Osteoblast (primary cell): ENCODE measurements at places on chromosomes 2 and 18. TPM values are rescaled to one million over a fixed set of nuclear protein-coding genes. Genes with fewer than 3 reads are reported as not detected.
A peak's percentile ranks its signal among the peaks of the same experiment; 100 is the strongest.

KYNU gene
- 5.9 and 10.9 TPM in 2 replicates for total RNA-seq

SERPINB3 gene
- not detected in 2 replicates for total RNA-seq

PAIP2B gene
- 0.36 and 0.59 TPM in 2 replicates for total RNA-seq

ARHGAP15 gene
- 0.88 and 2.2 TPM in 2 replicates for total RNA-seq

STPG4 gene
- total RNA-seq, result 0.59 and 0.72 TPM in 2 replicates

ST8SIA5 gene
- total RNA-seq, result under 0.01 TPM in 2 replicates

GRCh38 chr2:63000801-63001200 is 49.8 kb upstream of the OTX1 start:
- DNase-seq, result no peak

- DNase-seq, result peak; percentile 86
These were observed 101.9 kb downstream of the FOXI3 start for GRCh38 chr2:88350331-88351248.

- DNase-seq, result no peak
These were observed 53.5 kb downstream of the TFCP2L1 start for GRCh38 chr2:121231385-121232000.

- DNase-seq, result peak; percentile 50
These were observed 79.6 kb upstream of the UBXN4 start for GRCh38 chr2:135662088-135662487.

DNA sequence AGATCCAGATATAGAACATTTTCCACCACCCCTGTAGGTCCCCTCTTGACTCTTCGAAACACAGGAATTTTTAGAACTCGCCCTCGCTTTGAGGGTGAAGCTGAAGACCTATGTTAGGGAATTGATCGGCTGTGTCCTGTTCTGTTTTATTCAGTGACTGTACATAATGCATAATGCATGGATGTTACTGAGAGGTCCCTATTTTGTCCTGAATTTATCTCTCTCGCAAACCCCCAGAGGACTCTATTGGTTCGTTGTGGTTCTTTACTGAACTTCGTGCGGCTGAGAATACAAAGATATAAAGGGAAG is 431 bp upstream of the EIF5B start:
- no peak for DNase-seq

DNA sequence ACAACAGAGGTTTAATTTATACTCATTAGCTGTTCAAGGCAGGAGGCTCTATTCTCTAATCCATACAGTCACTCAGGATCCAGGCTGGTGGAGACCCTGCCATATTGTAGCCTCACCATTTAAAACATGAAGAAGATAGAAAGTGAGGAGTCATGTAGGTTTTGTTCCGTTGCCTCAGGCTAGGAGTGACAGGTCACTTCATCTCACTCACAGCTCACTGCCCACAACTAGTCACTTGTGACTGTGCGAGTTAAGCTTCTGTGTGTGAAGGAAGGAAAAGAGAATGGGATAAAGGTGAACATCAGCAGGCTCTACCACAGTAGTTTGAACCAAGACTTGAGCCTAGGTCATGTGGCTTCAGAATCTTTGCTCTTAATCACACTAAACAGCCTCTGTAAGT is 9.0 kb upstream of the IGFBP2 start:
- DNase-seq, result no peak

- DNase-seq, result no peak
These were observed 43.4 kb upstream of the MTCL1 start for GRCh38 chr18:8661754-8662559.

DNA sequence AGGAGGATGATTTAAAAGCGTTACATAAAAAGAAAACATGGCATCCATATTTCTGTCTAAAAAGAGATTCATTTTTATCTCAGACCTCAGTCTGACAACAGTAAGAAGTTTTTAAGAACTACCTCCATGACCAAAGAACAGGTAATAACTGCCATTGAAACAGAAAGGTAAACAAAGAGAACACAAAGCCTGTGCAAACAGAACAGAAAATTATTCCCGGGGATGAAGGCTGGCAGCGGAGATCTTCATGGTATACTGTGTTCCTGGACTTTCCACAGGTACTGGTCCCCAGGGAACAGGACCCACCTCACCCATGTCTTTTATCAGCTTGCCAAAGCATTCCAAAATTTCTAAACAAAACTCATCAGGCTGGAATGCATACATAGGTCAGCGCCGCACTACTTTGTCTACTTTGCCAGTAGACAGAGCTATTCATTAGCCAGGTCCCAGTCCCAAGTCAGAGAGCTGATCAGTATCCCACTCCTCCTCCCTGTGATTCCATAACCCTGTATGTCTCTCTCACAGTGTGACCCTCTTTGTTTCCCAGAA is 277.3 kb downstream of the MBD2 start:
- DNase-seq, result no peak

DNA sequence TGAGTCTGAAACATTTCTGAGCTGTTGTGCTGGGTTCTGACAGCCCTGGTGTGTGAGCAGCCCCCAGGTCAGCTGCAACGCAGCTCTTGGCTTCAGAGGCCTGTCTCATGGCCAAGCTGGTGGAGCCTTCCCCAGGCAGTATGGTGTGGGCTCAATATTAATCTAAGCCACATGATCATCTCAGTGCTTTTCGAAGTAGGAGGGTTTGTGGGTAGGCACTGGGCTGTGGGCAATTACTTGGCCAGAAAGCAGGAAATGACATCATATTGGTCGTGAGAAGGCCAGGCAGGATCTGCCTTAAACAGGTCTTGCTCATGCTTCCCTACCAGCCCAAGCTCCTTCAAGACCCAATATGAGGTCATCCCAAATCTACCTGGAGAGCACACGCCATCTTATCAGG is 26.9 kb downstream of the LOXHD1 start:
- no peak for DNase-seq

GRCh38 chr18:45876161-45876560 is 50.7 kb downstream of the SIGLEC15 start:
- no peak for DNase-seq

DNA sequence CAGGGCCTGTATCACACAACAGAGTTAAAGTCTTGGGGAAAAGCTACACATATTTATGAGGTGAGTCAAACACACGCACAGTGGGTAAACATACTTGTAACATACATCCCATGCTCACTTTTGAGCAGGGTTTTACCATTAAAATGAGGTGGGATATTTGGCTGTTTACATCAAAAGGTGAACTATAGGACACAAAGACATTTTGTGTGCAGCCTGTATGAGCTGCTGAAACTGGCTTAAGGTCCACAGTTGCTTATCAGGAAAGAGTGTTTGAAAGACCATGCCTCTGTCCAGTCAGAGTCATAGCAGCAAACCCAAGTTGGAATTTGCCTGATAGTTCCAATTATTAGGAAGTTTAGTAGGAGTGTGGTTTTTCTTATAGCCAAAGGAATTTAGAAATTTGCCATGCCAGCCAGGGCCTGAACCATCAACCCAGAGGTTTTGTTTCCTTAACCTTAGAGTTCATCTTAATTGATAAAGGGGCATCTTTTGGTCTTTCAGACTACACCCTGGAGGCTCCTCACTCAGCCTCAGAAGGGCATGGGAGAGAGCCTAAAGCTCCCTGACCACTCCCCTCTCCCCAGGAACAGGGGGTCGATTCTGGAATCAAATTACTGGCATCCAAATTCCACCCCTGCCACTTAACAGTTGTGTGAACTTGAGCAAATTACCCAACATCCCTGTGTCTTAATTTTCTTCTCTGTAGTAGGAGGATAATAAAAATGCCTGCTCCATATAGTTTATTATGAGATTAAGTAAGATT is 29.9 kb upstream of the L3MBTL4 start:
- no peak for DNase-seq

DNA sequence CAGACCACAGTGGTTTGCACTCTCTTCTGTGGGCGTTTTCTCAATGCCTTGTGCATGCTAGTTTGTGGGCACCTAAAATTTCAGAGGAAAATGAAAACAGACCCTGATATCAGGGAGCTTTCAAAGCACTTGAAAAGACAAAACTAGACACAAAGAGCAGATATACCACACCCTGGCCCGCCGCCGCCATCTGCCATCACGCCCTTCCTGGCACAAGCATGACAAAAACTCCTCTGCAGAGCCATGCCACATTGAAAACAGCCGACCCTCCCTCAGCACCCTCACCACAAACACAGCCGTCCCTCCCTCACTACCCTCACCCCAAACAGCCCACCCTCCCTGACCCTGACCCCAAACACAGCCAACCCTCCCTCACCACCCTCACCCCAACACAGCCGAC is 84.8 kb upstream of the RAB6C start:
- DNase-seq, result no peak

DNA sequence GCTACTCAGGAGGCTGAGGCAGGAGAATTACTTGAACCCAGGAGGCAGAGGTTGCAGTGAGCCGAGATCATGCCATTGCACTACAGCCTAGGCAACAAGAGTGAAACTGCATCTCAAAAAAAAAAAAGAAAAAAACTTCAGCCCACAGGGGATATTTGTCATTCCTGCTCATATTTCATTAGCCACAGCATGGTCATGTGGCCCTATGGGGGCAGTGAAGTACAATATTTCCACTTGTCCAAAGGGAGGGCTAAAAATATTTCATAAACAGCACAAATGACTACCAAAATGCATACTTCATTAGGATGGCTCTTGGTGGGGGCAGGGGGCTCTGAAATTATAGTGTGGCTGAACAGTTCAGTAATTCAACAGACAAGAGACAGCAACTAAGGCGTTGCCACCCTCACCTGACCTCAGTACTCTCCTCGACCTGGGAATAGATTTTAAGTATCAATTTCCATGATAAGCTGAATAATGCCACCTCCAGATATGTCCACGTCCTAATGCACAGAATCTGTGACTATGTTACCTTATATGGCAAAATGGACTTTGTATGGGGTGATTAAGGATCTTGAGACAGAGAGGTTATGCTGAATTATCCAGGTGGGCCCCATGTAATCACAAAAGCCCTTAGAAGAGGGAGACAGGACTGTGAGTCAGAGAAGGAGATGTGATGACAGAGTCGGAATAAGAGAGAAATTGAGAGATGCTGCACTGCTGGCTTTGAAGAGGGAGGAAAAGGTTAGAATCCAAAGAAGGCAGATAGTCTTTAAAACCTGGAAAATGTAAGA is 158.2 kb upstream of the CRIM1 start:
- no peak for DNase-seq

DNA sequence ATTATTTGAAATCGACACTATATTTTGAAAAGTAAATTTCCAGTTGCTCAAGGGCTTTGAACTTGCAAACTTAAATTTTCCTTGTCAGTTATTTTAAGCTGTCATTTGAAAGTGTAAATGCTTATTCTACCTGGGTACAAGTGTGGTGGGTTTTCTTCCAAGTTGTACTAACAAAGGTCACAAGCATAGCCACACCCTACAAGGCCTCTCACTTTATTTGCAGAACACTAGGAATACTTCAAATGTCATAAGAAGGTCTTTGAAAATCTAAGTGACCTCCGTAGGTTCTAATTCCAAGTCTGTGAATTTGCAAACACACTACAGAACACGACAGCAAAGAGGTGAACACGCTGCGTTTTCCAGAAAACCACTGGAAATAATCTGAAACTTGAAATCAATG is 9.3 kb upstream of the RMDN2 start:
- DNase-seq, result no peak

GRCh38 chr2:16321872-16322271 is 343.8 kb downstream of the CYRIA start:
- DNase-seq, result no peak
